ENCODE measurements at places on chromosomes 13 and 19. TPM values are rescaled to one million over a fixed set of nuclear protein-coding genes. Genes with fewer than 3 reads are reported as not detected.
A peak's percentile ranks its signal among the peaks of the same experiment; 100 is the strongest.

GRCh38 chr19:58007285-58007684 is 4.7 kb upstream of the ZNF606 start:
- no peak for DNase-seq

DNA sequence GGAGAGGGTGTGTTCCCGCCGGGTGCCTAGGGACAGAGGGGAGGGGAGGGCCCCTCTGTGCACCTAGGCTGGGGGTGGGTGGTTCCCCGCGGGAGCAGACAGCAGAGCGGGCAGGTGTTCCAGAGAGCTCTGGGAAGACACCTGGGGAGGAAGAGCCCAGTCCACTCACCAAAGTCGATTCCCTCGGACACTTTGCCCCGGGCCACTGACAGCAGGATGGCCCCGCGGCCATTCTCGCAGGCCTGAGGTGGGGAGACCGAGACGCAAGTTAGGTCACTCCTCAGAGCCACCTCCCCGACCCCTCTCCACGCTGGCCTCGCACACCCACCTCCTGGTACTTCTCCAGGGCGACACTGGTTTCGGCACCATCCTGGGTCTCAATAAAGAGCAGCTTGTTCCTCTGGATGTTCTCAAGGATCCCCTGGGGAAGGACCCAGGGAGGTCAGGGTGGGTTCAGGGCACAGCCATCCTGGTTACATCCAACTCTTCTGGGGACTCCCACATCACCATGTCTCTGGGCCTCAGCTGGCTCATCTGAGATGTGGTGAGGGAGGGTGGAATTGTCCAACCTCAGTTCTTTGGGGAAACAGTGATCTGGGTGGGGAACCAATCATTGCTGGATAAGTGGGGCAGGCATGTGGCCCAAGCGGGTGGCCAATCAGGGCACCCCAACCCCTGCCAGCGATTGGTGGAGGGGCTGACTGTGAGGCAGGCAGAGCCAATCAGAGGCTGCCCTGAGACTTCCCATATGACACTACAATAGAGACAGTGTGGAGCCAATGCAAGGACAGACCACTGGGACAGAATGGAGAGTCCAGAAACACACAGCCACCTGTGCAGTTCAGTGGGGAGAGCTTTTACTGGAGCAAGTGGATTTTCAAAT is 12.6 kb downstream of the KLC3 start:
- no peak for DNase-seq

PNPLA6 gene
- 41.6 TPM for total RNA-seq

- DNase-seq: no peak
These were observed 124.5 kb downstream of the ABCC4 start for GRCh38 chr13:95176611-95177259.

RASGRP4 gene
- not detected for total RNA-seq

DNA sequence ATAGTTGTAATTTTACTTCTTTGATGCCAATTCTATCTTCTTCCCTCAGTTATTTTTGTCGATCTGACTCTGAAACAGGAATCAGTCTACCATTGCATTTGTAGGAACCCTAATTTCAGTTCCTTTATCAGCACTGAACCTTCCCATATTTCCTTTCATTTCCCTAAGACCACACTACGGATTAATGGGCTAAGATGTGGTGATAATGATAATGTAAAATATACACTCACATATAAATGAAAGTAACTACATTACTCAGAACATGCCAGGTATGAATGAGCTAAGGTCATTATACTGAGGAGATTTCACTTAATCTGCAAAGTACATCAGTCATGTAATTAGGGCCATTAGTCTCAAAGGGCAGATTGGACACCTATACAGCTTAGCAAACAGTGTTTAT is 60.2 kb upstream of the RFC3 start:
- DNase-seq: no peak

KLK12 gene
- total RNA-seq: not detected

DNA sequence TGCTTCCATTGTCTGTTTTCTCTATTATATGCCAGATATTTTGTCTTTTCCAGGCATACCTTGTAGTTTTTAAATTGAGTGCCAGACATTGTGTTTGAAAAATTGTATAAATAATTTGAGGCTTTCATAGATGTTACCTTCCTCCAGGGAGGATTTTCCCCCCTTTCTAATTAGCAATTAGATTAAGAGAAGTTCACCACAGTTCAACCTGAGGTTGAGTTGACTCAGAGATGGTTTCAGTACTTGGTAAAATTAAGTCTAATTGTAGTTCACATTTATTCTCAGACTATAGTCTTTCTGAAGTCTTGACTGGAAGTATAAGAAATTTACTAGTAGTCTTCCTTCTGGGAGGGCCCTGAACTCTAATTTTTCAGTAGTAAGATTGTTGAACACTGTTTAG is 104.1 kb upstream of the SCEL start:
- no peak for DNase-seq

ZNF345 gene
- total RNA-seq: 0.06 TPM

- DNase-seq: peak; percentile 64
These were observed 7.4 kb upstream of the IGFL1 start for GRCh38 chr19:46221981-46222610.

ZNF429 gene
- total RNA-seq: 3.0 TPM

GRCh38 chr19:35080613-35081170 is 34.9 kb upstream of the FXYD3 start:
- no peak for DNase-seq

DNA sequence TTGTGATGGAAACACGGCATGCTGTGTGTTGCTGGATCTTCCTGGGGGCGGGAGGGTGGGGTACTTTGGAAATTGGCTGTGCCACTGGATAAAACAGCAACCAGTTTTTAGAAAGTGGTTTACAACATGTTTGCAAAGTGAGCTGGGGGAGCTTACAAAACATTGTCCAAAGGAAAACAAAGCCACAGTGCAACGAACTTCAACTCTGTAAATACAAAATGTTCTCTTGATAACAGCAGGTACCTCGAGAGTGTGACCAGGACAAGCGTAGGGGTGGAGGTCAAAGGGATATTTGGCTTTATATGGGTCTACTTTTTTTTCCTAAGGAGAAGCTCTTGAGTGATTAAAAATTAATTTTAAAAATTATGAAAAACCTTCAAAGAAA is 2.5 kb downstream of the IGSF23 start:
- no peak for DNase-seq

GRCh38 chr19:53183146-53183764 is 9.9 kb downstream of the ZNF665 start:
- peak; percentile 39 for DNase-seq

GRCh38 chr13:99812625-99813024 is 158.9 kb downstream of the ZIC5 start:
- peak; percentile 45 for DNase-seq

- no peak for DNase-seq
These were observed 1181.9 kb downstream of the OLFM4 start for GRCh38 chr13:54210397-54211049.
